ENCODE measurements at places on chromosomes 7 and 10. TPM values are rescaled to one million over a fixed set of nuclear protein-coding genes. Genes with fewer than 3 reads are reported as not detected.

- DNase-seq = no peak
Measured at GRCh38 chr7:157623556-157623955, 286.8 kb downstream of the DNAJB6 start.

DNA sequence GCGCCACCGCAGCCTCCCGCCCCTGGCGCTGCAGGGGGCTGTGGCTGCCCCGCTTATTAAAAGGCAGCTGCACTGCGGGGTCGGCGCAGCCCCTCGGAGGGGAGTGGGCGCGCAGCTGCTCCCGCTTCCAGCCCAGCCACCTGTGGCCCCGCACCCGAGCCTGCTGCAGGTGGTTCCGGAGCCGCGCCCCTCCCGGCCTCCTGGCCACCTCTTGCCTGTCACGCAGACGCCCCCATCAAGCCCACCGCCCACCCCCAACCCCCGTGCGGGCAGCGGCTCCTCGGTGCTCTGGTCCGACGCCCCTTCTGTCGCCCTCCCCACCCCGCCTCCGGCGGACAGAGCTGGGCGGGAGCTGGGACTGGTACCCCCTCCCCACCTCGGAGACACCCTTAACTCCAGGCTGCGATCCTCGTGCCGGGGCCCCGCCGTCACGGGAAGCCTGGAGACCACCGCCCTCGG, 549 bp downstream of the CALY start:
- DNase-seq = no peak

GRCh38 chr10:78914502-78915189, 154.1 kb upstream of the ZMIZ1 start:
- DNase-seq = no peak

MAGI2 gene
- 0.19 TPM for total RNA-seq

CYP17A1 gene
- total RNA-seq = not detected

DNA sequence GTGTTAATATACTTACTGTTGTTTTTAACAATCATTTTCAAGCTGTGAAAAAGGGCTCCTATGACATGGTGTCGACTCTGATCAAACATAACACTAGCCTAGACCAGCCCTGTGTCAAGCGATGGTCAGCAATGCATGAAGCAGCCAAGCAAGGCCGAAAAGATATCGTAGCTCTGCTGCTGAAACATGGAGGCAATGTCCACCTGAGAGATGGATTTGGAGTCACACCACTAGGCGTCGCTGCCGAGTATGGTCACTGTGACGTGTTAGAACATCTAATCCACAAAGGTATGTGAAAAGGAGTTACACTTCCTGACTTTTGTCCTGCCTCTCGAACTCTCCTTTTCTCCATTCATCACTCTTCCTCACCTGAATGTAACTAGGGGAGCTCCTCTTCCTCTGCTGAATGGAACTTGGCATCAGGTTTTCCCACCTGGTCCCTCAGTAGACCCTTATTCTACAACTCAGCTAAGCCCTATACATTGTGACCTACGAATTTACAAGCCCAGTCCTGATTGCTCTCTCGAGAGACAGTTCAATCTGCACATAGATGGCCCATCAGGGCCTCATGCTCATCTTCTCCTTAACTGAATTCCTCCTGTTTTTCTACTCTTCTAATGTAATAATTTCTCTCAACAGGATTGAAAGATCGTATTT, 23.0 kb downstream of the ASB15 start:
- peak; percentile 79 for DNase-seq

GRCh38 chr7:10211016-10211415, 762.7 kb upstream of the PHF14 start:
- no peak for DNase-seq

DNA sequence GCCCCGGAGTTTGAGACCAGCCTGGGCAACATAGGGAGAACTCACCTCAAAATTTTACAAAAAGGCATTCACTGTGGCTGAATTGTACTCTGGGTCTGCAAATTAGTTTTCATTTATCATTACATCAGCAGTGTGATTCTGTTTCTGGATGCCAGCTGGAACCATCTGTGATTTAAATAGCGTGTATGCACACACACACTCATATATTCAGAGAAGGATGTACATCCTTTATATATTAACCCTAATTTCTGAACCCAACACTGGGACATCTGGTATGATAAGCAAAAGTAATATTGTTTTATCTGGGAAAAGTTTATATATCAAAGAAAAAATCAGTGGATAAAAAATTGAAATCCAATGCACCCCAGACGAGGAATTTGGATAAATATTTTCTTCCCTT, 33.8 kb upstream of the LYZL1 start:
- DNase-seq = no peak

SORCS3 gene
- total RNA-seq = not detected

- peak; percentile 81 for DNase-seq
Measured at GRCh38 chr7:101856473-101857357, 39.3 kb downstream of the CUX1 start.

GRCh38 chr10:89171996-89172395, 35.1 kb downstream of the CH25H start:
- no peak for DNase-seq

PNLIPRP3 gene
- total RNA-seq = not detected

Measured in activated naive CD4-positive, alpha-beta T cell treated with anti-CD3 and anti-CD28 coated beads for 36 hours (primary cell).